Kidney (tissue), 22 donors: ENCODE measurements at places on chromosomes 7 and 10. TPM values are rescaled to one million over a fixed set of nuclear protein-coding genes. Genes with fewer than 3 reads are reported as not detected.

Gene LRRC61
- 17.1 TPM for total RNA-seq

Gene CDC14C
- total RNA-seq = not detected

Gene TES
- 108 TPM for total RNA-seq

Gene SMC3
- total RNA-seq = 29.6 TPM

Gene TFEC
- 14.4 TPM for total RNA-seq

Gene GOLGA7B
- total RNA-seq = 0.50 TPM

Gene PPP1R3A
- total RNA-seq = not detected

Gene ANKRD61
- 0.19 TPM for total RNA-seq

Gene ZRANB1
- 17.5 TPM for total RNA-seq

Gene HOXA6
- 22.0 TPM for total RNA-seq

Gene SPDYE1
- total RNA-seq = not detected

Gene PRPS1L1
- not detected for total RNA-seq

Gene TBX20
- total RNA-seq = not detected

- no peak for DNase-seq
These were observed 29.3 kb downstream of the SPAG6 start for GRCh38 chr10:22374489-22375126.

DNA sequence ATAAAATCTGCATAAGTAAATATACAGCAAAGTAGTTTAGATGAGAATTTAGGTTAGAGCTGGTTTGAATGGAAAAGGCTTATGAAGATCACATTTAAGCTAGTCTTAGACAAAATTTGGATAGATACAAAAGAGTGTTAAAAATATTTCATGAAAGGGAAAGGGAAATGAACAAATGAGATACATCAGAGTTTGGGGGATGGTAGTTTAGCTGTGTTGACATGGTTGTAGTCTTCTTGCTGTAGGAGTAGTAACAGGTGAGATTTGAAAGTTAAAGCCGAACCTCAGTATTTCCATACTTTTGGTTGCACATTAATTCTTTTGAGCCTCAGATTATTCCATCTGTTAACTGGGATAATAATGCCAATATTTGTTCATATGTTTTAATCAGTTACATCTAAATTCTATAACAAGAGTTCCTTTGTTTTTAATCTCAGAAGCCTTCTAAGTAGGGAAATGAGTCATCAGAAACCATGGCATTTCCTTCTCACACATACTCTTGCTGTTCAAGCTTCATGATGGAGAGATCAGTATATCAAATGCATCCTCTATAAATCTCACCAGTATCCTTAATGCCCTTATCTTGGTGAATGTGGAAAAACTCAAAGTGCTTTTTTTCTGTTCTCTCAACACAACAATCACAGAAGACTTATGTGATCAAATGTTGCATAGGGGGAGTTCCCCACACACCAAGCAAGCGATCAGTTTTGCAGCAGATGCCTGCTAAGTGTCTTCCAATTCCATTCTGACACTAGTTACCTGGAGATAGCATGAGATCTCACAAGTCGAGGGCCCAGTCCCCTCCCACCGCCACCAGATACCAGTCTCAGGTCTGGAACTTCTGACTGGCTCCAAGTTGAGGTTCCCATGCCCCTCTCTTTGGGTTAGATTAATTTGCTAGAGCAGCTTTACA lies 84.7 kb downstream of the MAPK8 start:
- no peak for DNase-seq

- DNase-seq = no peak
These were observed 56.5 kb upstream of the DNAJB6 start for GRCh38 chr7:157280216-157280841.

DNA sequence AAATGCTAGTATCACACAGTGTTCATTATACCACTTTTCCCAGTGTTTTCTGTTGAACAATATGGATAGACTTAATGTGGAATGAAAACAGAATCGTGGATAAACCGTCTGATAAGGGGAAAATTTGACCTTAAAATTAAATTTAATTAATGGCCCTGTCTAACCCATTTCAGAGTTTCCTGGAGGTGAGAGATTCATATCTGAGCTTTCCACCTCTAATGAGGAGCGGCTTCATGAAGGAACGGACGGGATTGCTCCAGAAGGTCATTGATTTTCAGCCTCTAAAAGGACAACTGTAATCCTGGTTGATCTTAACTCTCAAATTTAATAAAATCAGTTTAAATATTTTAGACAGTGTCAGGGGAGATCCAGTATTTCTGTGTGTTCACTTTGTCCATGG lies 874.9 kb downstream of the GRID1 start:
- DNase-seq = no peak

GRCh38 chr10:34732926-34733325 lies 82.2 kb downstream of the PARD3 start:
- no peak for DNase-seq

- peak; percentile 61 for DNase-seq
These were observed 832 bp downstream of the XRCC2 start for GRCh38 chr7:152674860-152675758.

- DNase-seq = no peak
These were observed 123.8 kb downstream of the HBP1 start for GRCh38 chr7:107292591-107292990.

DNA sequence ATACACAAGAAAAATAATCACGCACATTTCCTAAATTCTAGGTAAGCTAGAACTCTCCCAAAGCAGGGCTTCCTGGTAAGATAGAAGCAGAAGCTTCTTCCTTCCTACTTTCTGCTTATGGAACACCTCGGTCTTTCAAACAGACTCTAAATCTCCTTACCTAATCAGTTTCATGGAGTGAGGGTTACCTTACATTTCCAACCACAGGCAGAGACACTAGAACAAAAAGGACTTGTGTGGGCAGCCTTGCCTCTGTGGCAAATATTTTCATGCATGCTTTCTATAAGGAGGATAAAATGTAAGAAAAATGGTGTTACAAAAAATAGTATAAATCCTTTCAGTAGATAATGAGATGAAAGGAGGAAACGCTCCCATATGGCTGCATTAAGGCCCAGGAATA lies 386.3 kb upstream of the SMIM30 start:
- DNase-seq = no peak

GRCh38 chr7:121447911-121448300 lies 51.8 kb upstream of the FAM3C start:
- no peak for DNase-seq

DNA sequence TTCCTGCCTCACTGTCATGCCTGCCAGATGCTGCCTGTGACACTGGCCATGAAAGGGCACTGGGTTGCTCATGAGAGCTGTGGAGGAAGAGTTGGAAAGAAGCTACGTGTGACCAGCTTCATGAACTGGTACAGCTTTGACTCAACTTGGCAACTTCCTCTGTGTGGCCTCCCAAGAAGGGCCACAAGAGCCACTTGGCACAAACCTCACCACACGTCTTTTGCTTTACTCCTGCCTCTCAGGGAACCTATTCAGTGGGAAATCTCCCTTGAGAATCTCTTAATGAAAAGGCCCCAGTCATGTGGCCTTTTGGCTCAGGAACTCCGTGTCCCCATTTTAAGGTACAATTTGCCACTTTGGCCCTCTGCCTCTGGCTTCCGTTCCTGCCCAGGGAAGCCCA lies 54.5 kb downstream of the FRMD4A start:
- no peak for DNase-seq

- DNase-seq = no peak
These were observed 1.1 kb upstream of the PRLHR start for GRCh38 chr10:118596426-118597124.

DNA sequence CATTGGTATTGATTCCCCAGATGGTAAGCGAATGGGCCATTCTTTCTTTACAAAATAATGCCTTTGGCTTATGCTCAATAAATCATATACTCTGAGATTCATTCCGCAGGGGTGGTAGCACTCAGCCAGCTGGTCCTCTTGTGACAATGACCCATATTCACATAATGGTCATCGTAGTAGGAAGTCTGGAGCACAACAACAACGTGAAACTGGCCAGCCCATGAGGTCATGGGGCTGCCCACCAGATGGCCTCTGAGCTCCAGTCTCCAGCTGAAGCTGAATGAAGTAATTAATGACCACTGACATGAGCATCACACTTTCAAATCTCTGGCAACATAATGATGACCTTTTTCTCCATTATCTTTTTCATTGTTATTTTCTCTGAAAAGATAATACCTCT lies 42.3 kb upstream of the SORCS1 start:
- no peak for DNase-seq

GRCh38 chr7:135263321-135263970 lies 29.8 kb downstream of the STRA8 start:
- DNase-seq = no peak

- no peak for DNase-seq
These were observed 172.9 kb downstream of the TMEM26 start for GRCh38 chr10:61280303-61280702.

DNA sequence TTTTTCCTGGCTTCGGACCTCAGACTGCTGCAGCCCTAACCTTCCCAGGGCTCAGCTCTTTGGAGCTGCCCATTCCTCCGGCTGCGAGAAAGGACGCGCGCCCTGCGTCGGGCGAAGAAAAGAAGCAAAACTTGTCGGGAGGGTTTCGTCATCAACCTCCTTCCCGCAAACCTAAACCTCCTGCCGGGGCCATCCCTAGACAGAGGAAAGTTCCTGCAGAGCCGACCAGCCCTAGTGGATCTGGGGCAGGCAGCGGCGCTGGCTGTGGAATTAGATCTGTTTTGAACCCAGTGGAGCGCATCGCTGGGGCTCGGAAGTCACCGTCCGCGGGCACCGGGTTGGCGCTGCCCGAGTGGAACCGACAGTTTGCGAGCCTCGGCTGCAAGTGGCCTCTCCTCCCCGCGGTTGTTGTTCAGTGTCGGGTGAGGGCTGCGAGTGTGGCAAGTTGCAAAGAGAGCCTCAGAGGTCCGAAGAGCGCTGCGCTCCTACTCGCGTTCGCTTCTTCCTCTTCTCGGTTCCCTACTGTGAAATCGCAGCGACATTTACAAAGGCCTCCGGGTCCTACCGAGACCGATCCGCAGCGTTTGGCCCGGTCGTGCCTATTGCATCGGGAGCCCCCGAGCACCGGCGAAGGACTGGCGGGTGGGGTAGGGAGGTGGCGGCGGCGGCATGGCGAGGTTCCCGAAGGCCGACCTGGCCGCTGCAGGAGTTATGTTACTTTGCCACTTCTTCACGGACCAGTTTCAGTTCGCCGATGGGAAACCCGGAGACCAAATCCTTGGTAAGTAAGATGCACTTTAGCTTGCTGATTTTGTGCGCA lies at the start of gene PLXDC2:
Gene PLXDC2 (plus strand): TSS at position 22 of the 820 bp plus-strand sequence.
- peak; percentile 88 for DNase-seq

DNA sequence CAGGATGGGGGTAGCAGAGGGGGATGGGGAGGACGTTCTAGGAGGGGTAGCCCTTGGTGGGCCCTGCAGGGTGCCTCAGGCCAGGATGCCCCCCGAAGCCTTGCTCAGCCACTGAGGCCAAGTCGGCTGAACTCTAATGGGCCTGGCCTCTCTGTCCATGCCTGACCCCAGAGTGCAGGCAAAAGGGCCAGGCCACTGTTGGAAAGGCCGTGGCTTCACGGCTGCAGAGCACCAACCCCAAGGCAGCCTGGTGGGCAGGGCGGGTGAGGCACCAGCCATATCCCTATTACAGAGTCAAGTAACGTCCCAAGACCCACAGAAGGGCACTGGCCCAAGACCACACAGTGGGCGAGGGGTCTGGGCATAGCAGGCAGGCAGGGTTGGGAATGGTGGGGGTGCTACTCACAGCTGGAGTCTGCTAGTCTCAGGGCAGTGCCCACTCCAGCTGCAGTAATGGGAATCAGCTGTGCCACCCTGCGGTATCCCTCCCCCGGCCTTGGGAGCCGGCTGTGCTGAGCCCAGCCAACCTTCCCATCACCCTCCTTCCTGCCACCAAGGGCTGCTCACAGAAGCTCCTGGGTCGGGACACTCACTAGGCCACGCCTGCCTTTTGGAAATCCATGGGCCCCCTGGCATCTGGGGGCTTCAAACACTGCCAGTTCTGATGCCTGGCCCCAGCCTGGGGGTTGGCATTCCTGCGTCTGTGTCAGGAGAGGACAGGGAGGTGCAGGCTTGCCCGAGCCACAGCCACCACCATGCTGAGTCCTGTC lies 4.0 kb upstream of the LFNG start:
- DNase-seq = no peak

GRCh38 chr7:108200326-108200725 lies 70.2 kb upstream of the LAMB4 start:
- no peak for DNase-seq

DNA sequence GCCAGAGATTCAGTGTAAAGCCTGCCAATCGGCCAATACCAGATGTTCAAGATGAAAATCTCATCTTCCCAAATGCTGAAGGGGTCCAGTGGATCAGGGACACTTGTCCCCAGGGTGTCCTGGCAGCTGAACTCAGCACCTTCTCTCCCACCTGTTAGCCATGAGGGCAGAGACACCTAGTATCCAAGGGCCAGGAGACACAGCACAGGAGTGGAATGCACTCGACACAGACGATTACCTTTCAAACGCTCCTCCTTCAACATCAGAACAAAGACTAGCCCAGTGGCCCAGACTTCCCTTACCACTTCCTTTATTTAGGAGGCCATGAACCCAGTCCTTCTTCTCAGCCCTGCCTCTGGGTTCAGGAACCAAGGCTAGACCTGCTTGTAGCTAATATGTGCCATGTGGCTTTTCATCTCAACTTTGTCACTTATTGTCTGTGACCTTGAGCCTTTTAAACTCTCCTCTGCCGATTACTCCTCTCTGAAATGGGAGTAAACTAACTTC lies 180.3 kb upstream of the PLXNA4 start:
- DNase-seq = no peak

DNA sequence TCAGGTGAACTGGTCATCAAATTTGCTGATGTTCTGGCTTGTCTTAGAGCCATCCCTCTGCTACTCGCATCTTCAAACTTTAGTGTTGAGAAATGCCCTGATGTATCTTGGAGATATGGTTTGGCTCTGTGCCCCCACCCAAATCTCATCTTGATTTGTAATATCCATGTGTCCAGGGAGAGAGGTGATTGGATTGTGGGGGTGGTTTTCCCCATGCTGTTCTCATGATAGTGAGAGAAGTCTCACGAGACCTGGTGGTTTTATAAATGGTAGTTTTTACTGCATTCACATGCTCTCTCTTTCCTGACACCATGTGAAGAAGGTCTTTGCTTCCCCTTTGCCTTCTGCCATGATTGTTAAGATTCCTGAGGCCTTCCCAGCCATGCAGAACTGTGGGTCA lies 74.0 kb upstream of the AFAP1L2 start:
- DNase-seq = no peak

DNA sequence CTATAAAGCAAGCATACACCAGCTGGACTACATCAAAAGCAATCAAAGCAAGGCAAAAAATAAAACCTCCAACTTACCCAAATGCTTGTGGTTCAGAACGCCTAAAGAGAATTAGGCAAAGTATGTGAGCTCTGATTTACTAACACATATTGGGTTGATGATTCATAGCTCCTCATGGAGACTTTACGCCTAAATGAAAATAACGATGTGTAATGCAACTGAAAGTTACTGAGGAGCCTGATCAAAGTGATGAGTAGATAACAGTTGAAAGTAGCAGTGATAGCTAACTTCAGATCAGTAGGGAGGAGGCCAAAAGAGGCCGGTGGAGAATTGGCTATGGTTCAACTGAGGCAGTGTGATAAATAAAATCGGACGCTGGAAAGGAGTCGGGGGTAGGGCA lies 85.0 kb downstream of the MPP7 start:
- peak; percentile 36 for DNase-seq
